Common myeloid progenitor, CD34-positive (primary cell): ENCODE measurements at places on chromosomes 5 and 9.
A peak's percentile ranks its signal among the peaks of the same experiment; 100 is the strongest.

GRCh38 chr5:54514291-54514690 lies 3.3 kb upstream of the SNX18 start:
- DNase-seq, result no peak

DNA sequence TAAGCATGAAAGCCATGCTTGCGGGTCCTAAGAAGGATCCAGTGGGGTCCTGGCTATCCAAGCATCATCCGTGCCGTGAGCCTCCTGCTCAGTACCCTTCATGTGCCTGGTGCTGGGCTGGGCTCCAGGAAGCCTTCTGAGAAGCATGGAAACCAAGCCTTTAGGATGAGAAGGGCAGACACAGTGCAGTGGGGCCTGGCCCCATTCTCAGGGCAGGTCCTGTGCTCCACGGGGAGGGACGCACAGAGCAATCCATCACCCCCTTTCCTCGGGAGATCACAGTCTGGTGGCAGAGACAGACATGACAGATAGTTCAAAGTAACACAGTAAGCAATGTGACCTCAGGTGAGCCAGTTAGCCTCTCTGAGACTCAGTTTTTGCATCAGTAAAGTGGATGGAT lies 76.9 kb downstream of the RGS3 start:
- DNase-seq, result no peak

DNA sequence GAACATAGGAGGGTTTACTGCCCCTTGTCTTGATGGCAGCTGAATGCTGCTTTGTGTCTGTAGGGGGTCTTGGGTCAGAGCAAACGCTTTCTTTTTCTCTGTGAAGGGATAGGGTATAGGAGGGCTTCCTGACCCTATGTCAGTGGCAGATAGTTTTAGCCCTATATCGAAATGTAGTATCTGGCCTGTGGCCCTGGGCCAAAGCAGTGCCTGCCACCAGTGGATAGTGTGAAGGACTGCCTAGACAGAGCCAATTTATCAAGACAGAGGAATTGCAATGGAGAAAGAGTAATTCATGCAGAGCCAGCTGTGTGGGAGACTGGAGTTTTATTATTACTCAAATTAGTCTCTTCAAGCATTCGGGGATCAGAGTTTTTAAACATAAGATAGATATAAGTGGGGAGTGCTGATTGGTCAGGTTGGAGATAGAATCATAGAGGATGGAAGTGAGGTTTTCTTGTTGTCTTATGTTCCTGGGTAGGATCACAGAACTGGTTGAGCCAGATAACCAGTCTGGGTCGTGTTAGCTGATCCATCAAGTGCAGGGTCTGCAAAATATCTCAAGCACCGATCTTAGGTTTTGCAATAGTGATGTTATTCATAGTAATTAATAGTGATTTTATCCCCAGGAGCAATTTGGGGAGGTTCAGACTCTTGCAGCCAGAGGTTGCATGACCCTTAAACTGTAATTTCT lies 178.5 kb downstream of the GDNF start:
- no peak for DNase-seq

DNA sequence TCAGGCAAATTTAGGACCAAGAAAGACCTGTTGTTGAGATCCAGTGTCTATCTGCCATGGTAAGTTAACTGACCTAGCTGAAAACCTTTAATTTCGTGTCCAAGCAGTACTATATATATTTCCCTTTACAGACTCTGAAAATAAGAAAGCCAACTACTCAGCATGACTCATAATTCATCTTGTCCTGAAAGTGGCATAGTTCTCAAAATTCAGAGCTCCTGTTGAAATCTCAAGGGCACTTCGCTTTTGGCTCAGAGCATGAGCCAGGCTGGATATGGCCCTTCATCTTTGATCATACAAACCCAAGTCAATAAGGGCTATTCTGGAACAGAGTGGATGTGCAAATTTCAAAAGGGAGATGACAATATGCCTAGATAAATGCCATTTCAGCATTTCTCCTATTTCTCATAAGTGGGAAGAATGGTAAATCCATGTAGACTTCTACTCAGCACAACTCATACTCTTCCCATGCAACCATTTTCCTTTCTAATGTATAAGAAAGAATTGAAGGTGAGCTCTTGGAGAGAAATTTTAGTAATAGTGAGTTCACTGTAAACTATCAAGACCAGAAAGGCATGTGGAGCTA lies 567.9 kb upstream of the DAB2 start:
- DNase-seq, result no peak

DNA sequence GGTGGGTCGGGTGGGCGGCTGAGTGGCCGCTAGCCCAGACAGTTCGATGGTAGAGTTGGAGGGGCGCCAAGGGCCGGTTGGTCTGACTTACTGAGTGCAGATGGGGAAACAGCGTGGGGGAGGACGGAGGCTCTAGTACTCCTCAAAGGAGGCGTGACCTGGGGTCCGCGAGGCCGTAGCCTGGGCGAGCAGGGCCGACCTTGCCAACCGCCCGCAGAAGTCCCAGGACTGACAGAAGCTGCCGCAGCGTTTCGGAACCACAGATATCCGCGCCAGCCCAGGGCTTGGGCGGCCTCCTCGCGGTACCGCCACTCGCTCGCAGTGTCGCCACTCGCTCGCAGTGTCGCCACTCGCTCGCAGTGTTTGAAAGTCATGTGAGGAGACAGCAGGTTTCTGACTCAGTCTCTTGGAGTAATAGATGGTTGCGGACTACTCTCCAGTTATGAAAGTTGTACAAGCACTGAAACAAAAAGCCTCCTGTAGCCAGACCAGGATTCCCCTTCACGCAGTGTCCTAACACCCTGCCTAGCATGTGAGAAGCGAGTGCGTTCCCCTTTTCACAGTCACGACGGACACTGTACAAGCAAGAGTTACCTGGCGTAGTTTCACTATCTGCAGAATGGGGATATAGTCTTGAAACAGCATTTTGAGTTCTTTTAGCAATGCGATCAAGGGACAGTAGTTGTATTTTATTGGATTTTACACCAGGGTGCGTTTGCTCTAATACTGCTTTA lies 674 bp downstream of the TMEM38B start:
- peak; percentile 86 for DNase-seq

GRCh38 chr9:84024041-84024575 lies 43.5 kb downstream of the RMI1 start:
- no peak for DNase-seq

DNA sequence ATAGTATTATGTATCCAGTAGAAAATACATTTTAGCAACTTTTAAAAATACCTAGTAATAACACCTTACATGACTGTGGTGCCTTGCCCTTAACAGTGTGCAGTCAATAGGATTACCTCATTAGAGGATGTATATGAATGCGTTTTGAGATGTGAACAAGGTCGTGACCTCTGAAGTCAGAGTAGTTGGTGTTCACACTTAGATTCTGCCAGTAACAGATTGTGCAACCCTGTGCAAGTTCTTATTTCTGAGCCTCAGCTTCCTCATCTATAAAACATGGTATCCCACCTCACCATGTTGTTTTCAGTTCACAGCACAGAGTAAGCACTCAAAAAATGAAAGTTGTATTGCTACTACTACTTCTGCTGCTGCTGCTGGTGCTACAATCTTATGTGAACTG lies 347.3 kb downstream of the KDM4C start:
- no peak for DNase-seq

- no peak for DNase-seq
These were observed 378.6 kb downstream of the NNT start for GRCh38 chr5:43981556-43981955.

DNA sequence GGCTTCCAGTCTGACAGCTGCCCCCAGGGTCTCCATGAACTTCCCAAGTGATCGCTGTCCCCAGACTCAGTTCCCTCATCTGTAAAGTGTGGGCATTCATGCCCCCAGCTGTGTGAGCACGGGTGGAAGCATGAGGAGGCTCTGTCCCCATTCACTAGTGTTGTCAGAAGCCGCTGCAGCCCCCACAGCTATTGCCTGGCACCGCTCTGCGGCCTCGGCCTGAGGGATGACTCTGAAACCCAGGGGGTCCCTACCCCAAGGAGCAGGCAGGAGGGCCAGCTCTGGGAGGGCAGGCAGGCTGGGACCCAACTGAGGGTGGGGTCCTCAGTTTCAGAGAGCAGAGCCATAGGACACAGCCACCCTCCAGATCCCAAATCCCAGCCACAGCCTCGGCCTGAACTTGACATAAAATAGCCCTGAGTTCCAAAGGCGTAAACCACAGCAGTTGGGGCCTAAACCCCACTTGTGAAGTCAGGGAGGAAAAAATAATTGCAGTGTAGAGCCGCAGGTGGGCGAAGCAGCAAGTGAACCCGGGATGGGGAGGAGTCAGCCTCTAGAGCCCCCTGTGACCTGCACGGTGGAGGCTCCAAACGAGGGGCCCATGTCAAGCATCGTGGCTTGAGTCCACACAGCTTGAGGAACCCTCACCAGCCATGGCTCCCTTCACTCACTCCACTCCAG lies 66.0 kb upstream of the ADAMTS2 start:
- no peak for DNase-seq

DNA sequence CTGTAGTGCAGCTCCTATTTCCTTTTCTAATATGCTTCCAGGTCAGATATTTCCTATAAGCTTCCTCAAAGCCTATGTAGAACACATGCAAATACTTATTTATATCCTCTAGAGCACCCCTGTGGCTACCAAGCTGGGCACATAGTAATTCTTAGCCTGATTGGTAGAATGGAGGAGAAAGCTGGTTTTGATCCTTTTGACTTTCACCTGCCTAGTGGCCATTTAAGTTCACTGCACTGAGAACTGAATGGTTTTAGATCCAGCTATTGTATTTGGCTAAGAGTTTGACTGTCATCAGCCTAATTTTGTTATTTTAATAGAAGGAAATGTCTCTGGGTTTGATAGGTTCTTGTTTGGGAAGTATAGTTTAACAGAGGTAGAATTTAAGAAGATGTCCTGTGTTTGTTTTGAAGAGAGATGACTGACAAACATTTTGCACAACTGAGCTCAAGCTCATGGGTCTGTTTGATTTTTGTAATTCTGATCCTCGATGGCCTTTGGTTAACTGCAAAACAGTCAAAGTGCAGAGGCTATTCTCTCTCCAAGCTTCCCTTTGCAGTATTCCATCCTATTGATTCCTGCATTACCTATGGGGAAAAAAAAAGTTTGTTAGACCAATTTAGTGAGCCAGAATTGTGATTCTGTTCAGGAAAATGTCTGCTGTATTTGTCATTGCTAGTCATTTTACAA lies 85.4 kb downstream of the KCNN2 start:
- DNase-seq, result peak; percentile 3

GRCh38 chr9:135565636-135566035 lies 4.1 kb downstream of the PAEP start:
- DNase-seq, result no peak

GRCh38 chr5:175696139-175696854 lies 38.4 kb downstream of the HRH2 start:
- DNase-seq, result peak; percentile 78

DNA sequence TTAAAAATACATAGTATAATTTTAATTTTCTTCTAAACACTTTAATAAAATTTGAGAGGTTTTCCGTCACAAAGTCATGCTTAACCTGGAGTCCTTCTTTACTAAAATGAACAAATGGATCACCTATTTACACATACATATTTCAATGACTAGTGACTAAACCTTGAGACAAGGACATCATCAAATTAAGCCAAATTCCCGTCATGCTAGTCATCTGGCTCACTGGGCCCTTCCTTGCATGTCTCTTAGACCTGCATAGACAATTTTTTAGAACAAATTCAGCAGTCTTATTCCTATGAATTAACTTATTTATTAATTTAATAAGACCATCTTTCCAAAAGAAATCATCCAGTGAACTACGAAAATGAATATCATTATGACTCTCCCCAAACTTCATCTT lies 26.6 kb downstream of the ERAP2 start:
- no peak for DNase-seq

GRCh38 chr9:134619983-134620661 lies 21.5 kb upstream of the COL5A1 start:
- DNase-seq, result no peak

- no peak for DNase-seq
These were observed 85.5 kb upstream of the MAP1B start for GRCh38 chr5:72021651-72022357.

DNA sequence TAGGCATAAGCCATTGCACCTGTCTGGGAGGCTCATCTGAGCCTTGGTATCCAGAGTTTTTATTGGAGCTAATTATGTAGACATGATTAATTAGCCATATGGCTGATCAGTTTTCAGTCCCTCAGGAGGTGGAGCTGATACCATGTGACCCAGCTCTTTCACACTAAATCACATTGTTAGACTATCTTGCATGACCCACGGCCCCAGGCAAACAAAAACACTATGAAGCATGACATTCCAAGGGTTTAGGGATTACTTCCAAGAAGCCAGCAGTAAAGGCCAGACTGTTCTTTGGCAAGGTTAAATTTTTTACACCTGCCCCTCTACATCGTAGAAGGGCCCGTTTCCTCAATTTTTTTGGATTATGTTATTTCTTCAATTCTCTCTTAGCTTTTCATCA lies 5.0 kb upstream of the C5orf24 start:
- DNase-seq, result no peak

GRCh38 chr5:32642276-32643002 lies 57.1 kb downstream of the SUB1 start:
- no peak for DNase-seq

DNA sequence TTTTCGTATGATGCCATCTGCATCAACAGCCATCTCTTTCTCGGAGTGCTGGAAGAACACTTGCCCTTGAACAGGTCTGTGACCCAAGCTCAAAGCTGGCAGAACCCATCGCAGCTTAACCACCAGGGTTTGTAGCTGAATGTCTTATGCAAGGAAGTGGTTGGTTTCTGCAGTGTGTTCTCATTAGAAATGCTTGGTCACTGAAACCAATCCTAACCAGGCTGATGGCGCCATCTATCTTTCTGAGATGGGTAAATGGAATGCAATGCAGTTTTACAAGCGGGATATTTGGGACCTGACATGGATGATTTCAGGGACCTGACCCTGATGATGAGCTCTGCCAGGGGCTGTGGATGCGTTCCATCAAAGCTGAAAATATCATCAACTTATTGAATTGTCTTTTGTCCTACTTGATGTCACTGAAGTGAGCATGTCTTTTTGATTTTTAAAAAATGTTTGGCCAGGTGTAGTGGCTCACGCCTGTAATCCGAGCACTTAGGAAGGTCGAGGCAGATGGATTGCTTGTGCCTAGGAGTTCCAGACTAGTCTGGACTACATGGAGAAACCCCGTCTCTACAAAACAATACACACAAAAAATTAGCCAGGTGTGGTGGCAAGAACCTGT lies 28.7 kb downstream of the DMRT3 start:
- peak; percentile 77 for DNase-seq

GRCh38 chr5:154526231-154527226 lies 48.5 kb upstream of the HAND1 start:
- no peak for DNase-seq
